ENCODE measurements at places on chromosomes 7 and 10. TPM values are rescaled to one million over a fixed set of nuclear protein-coding genes. Genes with fewer than 3 reads are reported as not detected.

GRCh38 chr10:91758303-91759146, 39.7 kb upstream of the TNKS2 start:
- peaks cover 56% of the 10 kb centered on the region for H3K27me3 ChIP-seq
- H3K36me3 ChIP-seq, result peaks cover 1% of the 10 kb centered on the region
- no peak for DNase-seq
- H3K27ac ChIP-seq, result no peak overlapping the region
- H3K4me3 ChIP-seq, result no peak overlapping the region

Gene ABCB1
- 15.1 TPM for total RNA-seq

Gene VPS37D
- total RNA-seq, result not detected

Gene MUC3A
- total RNA-seq, result not detected

DNA sequence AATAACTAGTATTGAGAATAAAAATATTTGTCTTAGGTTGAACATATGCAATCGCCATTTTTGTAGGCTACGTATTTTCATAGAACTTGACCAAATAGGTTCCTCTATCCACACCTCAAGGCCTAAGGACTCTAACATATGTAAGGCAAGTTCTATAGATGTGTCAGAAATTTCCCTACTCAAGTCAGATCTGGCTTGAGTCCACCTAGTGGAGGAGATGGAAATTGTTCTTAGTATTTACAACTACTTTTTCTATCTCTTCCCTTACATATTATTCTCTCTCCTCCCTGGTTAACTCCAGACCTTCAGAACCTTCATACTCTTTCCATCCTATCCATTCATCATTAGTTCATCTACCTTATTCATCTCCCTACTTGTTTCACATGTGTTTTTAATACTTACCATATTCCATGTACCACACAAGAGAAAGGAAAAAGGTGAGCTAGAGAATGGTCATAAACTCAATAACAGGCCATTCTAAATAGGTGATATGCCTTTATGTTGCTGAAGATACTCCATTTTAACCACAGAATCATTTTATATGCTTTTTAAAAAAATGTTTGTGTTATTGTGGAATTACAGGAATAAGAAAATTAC, 174.5 kb upstream of the HDAC9 start:
- no peak overlapping the region for H3K4me3 ChIP-seq
- H3K4me1 ChIP-seq, result no peaks in the 10 kb centered on the region
- no peaks in the 10 kb centered on the region for H3K36me3 ChIP-seq
- no peak for DNase-seq

Gene BRI3
- 43.5 TPM for total RNA-seq

GRCh38 chr7:24229481-24230226, 54.3 kb upstream of the NPY start:
- no peaks in the 10 kb centered on the region for H3K36me3 ChIP-seq
- H3K4me3 ChIP-seq, result no peak overlapping the region
- H3K4me1 ChIP-seq, result peaks cover 6% of the 10 kb centered on the region
- DNase-seq, result no peak

Gene CPED1
- not detected for total RNA-seq

Gene NAT16
- total RNA-seq, result not detected

Gene SYNPO2L
- not detected for total RNA-seq

- H3K27ac ChIP-seq, result no peak overlapping the region
- no peaks in the 10 kb centered on the region for H3K36me3 ChIP-seq
- H3K4me1 ChIP-seq, result peaks cover 6% of the 10 kb centered on the region
- H3K4me3 ChIP-seq, result no peak overlapping the region
- DNase-seq, result no peak
- peaks cover 29% of the 10 kb centered on the region for H3K27me3 ChIP-seq
These were observed 164.1 kb upstream of the CDCA7L start for GRCh38 chr7:22109761-22110160.

Gene PTPRE
- 16.5 TPM for total RNA-seq

Gene SLC26A3
- not detected for total RNA-seq

Gene ATRNL1
- 0.35 TPM for total RNA-seq

Measured in activated CD8-positive, alpha-beta memory T cell treated with anti-CD3 and anti-CD28 coated beads, Interleukin-2, amount 10 ng/mL, durations not matched to agents 7 days and 5 days (primary cell).